ENCODE measurements at places on chromosomes 2 and 18.

DNA sequence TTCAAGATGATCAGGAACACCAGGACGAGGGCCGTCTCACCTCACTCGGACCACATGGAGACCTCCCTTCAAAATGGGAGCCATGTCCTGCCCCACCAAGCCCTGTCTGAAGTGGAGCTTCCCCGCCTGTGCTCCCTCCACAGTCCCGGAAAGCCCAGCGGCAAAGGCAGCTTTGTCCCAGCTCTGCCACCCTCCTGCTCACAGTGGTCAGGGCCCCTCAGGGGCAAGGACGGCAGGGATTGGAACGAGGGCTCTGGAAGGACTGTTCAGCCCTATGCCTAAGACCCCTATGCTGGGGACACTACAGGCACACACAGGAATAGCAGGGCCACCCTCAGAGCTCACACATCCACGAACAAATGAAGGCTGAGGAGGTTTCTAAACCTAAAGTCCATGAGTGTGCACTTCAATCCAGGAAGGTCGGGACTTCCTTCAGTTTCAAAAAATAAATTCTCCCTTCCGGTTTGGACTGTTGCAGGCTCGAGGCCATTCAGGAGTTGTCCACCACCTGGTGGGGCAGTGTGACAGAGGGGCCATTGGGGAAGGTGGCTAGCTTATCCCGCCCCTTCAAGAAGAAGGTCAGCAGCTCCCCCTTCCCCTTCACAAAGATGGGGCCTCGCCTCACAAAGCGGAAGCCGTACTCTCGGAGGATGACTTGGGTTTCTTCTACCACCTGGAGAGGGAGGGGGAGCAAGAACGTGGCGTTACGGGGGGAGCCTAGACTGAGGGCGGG is 26.4 kb downstream of the CENPO start:
- no peak for DNase-seq

- no peak for DNase-seq
These were observed 187.7 kb upstream of the CXCR4 start for GRCh38 chr2:136305517-136306192.

DNA sequence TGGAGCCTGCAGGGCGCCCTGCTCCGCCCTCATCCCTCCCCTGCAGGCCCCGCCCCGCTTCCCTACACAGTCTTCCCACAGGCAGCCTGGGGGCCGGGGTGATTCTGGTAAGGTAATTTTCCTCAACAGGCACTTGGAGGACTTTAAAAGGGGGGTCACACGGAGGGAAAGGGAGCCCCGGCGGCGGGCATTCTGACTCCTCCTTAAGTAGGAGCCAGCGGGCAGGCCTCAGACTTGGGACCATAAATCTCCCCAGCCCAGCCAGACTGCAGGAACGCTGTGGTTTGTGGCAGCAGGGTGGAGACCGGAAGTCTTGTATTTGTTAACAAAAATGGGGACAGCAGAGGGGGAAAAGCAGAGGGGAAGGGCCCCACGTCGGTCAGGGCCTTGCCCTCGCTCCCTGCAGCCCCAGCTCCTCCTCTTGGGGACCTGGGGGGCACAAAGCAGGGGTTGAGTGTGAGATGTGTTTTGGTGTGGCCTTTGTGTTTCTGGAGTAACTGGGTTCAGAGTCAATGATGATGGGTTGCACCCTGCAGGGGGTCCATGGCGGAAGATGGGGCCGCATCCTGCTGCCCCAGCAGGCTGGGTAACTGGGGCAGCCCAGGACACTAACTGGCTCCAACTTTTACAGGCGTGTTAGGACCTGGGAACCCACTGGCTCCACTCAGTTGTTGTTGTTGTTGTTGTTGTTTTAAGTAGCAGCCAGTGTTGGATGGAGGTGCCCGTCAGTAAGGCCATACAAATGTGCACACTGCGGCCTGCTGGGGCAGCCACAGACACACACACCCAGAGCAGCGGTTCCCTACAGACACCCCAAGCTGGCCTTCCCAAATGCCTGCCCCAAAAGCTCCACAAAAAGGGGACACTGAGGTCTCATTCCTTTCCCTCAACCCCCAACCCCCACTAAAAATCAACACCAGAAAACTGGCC is 27.7 kb downstream of the SMAD7 start:
- no peak for DNase-seq

DNA sequence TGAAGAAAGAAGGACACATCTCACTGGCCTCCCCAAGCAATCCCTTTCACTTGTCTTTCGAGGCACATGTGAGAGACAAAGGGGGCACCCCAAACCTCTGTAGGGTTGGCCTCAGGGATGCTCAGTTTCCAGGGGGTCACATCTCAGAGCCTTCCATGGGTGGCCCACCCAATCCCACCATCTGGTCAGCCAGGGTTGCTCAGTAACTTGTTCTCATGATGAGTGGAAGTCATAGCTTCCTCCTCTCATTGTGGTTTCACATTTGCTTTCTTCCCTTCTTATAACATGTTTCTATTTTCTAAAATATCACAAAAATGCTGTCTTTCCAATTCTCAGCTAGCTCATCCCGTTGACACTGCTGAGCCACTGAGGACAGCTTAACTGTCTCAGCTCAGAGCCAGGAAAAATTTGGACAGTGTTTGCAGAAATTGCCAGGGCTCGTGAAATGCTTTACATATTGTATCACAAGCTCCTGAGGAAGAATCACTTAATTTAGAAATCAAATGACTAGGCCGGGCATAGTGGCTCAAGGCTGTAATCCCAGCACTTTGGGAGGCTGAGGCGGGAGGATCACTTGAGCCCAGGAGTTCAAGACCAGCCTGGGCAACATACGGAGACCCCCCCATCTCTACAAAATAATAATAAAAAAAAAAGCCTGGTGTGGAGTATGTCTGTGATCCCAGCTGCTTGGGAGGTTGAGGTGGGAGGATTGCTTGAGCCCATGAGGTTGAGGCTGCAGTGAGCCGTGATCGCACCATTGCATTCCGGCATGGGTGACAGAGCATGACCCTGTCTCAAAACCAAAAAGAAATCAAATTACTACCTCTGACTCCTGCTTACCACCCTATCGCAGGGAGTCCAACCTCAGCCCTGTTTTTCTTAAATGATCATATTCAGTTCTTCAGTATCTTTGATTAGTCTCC is 129.3 kb downstream of the PRKCE start:
- no peak for DNase-seq

- DNase-seq, result no peak
These were observed 125.8 kb upstream of the PGAP1 start for GRCh38 chr2:197052356-197052755.

- DNase-seq, result no peak
These were observed 173.3 kb upstream of the MGAT5 start for GRCh38 chr2:134080386-134081089.

GRCh38 chr2:237695201-237695780 is 67.9 kb downstream of the LRRFIP1 start:
- no peak for DNase-seq

DNA sequence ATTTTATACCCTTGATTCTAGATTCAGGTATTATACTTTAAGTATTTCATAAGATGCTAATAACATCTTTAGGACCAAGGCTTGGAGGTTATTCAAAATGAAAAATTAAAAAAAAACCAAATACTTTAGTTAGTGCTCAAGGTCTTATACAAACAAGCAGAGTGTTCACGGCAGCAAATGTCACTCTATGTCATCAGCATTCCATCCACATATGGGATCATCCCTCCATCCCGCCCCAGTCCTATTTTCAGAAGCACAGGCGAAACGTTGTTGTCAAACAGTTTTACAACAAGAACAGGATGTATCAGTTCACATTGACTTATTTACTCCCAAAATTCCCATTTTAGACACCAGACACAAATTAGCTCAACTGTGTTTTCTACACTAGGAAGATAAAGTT is 83.7 kb downstream of the DSEL start:
- DNase-seq, result no peak

- no peak for DNase-seq
These were observed 30.7 kb downstream of the XRCC5 start for GRCh38 chr2:216139884-216140283.

DNA sequence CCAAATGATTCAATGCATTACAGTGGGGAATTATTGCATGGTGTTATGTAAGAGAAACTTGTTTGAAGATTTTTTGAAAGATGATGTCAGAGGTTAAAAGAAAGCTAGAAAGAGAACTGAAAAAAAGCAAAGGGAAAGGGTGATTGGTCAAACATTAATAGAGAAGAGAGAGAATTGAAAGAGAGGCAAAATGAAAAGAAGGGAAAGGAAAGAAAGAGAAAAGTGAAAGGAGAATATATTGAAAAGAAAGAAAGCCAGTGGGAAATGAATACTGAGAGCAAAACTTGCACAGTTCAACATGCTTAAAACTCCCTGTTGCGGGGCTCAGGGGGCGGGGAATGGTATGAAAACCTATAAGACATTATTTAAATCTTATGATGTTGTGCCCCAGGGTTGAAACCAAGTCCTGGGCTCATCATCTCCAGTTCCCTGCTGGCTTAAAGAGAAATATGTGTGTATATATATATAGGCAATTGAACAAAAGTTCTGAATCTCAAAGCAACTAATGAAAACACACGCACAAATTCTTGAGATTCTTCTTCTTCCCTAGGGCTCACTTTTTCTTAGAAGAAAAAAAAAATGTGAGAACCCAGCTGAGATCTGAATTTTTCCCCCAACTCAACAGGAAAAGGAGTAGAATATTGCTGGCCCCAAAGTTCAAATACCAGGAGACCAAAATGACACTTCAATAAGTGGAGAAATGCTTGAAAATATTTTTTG is 2045.9 kb upstream of the CELF4 start:
- no peak for DNase-seq

DNA sequence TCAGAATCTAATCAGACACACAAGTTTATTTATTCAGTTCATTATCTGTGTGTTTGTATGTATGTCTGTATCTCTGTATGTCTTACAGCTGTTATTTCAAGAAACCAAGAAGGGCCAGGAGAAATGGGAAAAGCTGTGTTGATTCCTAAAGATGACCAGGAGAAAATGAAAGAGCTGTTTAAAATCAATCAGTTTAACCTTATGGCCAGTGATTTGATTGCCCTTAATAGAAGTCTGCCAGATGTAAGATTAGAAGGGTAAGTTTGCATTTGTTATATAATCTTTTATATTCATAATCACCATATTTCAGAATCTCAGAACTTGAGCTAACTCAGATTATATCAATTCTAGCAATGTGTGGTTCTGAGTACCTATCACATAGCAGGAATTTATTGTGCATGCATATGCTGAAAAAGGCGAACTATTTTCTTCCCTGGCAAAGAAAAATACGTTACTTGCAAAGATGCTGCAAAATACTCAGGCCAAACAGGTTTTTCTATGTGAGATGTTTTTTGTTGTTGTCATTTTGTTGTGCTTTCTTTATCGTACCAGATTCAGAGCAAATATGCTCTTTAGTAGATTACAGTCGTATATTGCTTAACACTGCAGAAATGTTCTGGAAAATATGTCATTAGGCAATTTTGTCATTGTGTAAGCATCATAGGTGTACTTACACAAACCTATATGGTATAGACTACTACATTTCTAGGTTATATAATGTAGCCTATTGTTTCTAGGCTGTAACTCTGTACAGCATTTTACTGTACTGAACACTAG is 268.7 kb downstream of the GALNT13 start:
- no peak for DNase-seq

DNA sequence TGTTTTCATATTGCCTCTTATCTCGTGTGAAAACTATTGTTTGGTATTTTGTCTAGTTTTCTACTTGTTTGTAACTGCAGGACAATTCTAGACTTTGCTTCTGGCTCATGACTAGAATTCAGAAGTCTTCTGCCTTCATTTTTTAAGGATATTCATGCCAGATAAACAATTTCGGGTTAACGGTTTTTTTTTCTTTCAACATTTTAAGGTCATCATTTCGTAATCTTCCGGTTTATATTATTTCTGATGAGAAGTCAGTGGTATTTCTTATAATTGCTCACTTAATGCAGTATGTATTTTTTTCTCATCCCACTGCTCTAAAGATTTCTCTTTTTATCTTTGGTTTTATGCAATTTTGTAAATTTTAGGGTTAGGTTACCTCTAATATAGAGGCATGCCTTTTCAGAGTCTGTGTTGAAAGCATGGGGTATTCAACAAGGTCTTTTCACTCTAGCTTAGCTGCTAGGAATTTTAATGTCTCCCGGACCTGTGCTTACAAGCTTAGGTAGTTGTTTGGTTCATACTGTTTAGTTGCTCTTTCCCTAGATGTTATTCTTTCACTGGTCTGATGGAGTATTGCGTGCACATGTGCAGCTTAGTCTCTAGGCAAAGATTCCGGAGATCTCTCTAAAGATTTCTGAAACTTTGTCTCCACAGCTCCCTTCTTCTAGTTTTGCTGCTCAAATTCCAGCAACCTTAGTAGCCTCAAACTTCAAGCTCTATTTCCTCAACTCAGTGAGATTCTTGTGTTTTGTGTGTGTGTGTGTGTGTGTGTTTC is 198.1 kb downstream of the MCFD2 start:
- no peak for DNase-seq

- no peak for DNase-seq
These were observed 13.3 kb downstream of the CHCHD5 start for GRCh38 chr2:112597537-112598322.

DNA sequence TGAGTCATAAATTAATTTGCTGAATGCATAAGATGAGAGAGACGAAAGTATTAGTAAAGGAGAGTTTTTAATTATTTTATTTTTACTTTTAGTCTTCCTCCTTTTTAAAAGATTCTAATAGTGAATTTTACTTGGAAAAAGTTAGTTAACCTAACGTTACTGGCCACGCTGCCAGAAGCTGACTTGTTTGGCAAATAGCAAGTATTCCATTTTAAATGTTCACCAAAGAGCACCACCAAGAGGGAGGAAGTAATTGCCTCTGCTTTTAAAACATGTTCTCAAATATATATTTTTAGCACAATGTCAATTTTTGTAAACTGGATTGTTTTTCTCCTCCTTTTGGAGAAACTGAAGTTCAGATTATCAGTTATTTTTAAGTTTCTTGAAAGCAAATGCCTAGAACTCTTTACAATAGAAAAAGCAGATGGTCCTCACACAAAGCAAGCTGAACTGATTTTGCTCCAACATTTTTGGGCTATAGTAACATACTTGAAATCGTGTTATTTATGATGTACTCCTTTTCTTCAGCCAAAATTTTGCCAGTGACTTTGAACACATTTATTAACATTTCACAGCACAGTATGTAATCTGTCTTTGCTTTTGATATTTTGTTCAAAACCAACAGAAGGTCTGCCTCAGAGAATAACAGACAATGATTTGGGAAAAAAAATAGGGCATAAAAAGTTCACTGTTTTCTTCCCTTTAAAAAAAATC is 1311.0 kb upstream of the FAM98A start:
- DNase-seq, result no peak

DNA sequence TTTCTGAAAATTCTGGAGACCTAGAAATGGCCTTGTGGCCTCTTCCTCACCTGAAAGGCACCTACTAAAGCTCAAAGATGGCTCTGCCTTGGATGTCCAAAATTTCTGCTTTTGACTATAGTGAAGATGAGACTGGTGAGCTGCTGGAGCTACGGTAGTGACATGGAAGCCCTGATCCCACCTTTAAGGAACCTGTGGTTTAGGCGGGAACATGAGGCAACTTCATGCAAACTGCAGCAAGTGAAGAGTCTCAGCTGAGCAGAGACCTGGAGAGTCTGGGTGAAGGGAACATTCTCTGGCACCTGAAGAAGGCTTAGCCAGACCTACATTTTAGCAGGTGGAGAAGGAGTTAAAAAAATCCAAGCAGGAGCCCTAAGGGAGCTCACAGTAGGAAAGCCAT is 40.0 kb downstream of the GORASP2 start:
- DNase-seq, result no peak
